ENCODE measurements at places on chromosomes 1 and 21. TPM values are rescaled to one million over a fixed set of nuclear protein-coding genes. Genes with fewer than 3 reads are reported as not detected.

DNA sequence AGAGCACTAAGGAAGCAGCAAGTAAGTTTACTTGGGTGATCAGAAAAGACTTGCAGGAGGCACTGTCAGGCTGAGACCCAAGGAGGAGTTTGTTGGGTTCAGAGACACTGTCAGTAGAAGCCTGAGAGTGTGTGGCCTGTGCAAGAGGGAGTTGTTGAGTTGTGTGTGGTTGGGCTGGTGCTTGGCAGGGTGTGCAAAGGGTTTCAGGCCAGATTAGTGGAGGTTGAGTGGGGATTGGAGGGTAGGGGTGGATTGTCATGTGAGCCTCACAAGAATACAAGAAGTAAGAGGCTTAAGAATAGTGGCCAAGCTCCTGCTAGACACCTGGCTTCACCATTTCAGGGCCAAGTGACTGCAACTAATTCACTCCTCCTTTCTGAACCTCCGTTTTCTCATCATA is 8.9 kb upstream of the KIF21B start:
- DNase-seq, result no peak

The DENND2D gene
- 275 TPM for total RNA-seq

The CD5L gene
- total RNA-seq, result not detected

The GBP3 gene
- total RNA-seq, result 18.9 TPM

The PPCS gene
- 36.2 TPM for total RNA-seq

GRCh38 chr21:33824156-33824941 is 91.3 kb downstream of the ATP5PO start:
- DNase-seq, result no peak

DNA sequence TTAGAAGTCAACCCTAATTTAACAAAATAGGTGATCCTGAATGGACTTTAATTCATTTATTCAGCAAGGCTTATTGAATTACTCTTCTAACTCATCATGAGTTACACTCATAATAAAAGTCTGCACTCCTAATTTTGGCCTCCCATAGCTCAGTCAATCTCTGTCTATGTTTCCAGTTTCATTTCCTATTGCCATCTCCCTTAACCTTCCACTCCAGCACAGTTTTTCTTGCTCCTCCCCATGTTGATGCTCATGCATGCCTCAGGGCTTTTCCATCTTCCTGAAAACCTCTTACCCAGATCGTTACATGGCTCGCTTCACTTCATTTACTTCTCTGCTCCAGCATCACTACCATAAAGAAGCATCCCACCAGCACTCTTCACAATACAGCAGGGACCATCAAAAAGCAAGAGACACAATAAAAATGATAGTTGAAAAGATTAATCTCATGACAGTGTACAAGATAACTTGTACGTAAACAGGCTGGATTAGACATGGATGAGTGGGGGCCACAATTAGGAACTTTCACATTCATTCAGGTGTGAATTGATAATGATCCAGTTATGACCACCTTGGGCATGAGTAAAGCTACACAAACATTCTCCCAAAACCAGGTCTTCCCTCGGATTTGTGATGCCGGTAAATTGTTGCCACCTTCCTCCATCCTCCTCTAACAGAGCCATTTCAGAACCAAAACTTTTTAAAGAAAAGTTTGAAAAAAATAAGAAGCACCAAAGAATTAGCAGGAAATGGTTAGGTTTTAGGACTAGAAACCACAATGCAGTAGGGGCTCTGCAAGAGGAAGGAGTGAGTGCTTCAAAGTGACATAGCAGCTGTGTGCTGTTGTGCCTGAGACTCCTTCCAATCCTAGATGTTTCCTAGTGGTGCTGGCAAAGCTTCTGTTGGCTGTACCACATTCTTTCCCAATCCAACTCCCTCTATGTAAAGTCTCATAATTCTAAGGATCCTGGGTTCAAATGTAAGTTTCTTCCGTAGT is 89.8 kb downstream of the OLFML2B start:
- peak; percentile 40 for DNase-seq

The USH2A gene
- total RNA-seq, result not detected

DNA sequence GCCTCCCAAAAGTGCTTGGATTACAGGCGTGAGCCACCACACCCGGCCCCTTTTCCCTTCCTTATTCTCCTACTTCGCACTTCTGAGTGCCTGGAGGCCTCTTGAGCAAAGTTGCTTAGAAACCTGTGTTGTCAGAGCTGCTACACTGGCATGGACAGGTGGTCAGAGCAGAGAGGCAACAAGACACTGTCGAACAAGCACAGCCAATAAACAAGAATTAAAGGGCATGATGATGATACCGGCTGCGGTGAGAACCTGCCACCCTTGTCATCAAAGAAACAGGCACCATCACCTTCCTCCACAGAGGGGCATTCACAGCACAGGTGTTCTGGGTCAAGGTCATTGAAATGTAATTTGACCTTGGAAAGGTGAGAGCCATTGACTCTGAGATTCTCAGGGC is 23.3 kb downstream of the STUM start:
- no peak for DNase-seq

DNA sequence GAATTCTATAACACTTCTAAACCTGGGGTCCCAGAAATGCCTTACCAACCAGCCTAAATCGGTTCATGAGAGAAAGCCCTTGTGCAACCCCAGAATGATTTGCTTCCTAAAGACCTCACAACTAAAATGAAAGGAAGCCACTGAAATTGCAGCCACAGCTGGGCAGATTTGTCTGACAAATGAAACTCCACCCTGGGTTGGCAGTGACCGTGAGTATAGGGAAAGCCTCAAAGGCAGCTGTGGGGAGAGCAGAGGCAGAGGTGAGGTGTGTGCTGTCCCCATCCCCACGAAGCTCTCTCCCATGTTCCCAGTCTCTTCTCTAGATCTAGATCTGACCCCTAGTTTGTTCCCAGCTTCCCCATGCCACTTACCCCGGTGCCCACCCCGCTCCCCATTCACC is 23.1 kb downstream of the RHBDL2 start:
- no peak for DNase-seq

The FPGT gene
- total RNA-seq, result 8.6 TPM

The KIAA1614 gene
- total RNA-seq, result 0.21 TPM

The CLCNKB gene
- total RNA-seq, result not detected

- DNase-seq, result no peak
These were observed at the start of gene S100A3 for GRCh38 chr1:153548722-153549688. Gene S100A3 (minus strand): TSS chr1:153549258. CDS start chr1:153548485, 773 bp downstream.

GRCh38 chr1:78472851-78473496 is 17.8 kb upstream of the PTGFR start:
- DNase-seq, result no peak

DNA sequence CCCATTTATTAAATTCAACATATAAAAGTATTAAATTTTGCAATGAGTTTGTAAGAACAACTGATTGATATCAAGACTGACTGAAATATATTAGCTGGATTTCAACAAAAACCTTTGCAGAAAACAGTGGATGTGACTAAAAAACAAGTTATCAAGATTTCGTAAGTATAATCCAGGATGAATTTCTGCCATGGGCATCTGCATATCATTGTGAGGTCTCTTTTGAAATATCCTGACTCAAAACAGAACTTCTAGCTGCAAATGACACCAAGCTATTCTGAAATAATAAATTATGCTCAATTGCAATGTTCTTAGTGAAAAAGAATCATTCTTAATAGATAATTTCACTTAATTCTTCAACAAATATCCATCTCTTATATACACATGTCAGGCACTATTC is 52.6 kb downstream of the CD34 start:
- DNase-seq, result no peak

DNA sequence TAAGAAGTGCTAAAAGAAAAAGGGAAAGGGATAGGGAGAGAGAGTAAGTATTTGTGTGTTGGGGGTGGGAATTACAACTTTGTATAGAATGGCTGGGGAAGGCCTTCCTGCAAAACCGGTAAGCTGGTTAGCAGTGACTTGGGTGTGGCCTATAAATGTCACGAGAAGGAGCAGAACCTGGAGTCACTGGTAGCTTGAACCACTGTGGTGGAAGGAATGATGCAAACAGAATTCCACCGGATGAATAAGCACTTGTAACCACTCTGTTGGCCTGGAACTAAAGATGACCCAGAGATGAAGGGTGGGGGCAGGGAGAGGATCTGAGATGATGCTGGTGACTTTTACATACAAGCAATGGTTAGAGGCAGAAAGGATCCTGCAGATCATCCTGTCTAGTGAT is 8.9 kb downstream of the XKR8 start:
- no peak for DNase-seq

GRCh38 chr1:216688127-216688657 is 35.0 kb downstream of the ESRRG start:
- no peak for DNase-seq

GRCh38 chr1:210597555-210598134 is 268.9 kb downstream of the HHAT start:
- DNase-seq, result no peak

GRCh38 chr1:236009857-236010256 is 55.0 kb downstream of the NID1 start:
- DNase-seq, result no peak

- no peak for DNase-seq
These were observed 62.7 kb downstream of the CD34 start for GRCh38 chr1:207848234-207848633.

The DDR2 gene
- 0.08 TPM for total RNA-seq

The LRRC71 gene
- total RNA-seq, result not detected

DNA sequence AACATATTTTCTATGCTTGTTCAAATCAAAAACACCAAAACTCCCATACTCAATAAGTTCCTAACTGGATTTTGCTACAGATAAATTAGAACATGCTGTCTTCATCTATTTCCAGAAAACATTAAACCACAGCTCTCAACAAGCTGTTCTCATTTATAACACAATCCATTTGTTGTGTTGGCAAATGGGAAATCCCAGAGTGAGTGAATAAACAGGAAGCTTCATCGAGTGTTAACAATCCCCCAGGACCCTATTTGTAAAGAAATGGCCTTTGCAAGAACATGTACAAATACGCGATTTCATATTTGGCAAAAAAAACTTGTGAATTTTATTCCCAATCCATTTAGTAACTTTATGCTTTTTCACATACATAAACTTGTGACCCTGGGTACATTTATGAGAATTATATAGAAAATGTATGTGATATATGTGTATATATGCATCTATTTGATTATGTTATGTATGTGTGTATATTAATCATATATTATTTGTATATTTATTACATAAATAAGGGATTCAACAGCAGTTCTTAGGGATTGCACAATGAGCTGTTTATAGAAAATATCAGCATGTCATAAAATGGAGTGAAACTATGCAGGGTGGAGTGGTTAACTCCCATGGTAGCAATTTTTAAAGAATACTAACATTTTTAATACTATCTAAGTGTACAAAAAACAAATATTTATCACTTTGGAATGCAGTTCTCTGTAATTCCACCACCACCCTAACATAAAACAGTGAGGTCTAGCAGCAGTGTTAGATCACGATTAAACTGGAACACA is 160.0 kb downstream of the NEGR1 start:
- DNase-seq, result no peak

GRCh38 chr1:179984942-179985341 is 30.3 kb downstream of the CEP350 start:
- no peak for DNase-seq

- no peak for DNase-seq
These were observed 113.9 kb upstream of the USP24 start for GRCh38 chr1:55329091-55329490.

The METTL25B gene
- total RNA-seq, result 30.0 TPM

The PEF1 gene
- 58.0 TPM for total RNA-seq

- no peak for DNase-seq
These were observed 2.7 kb downstream of the IFNAR2 start for GRCh38 chr21:33232291-33233034.

DNA sequence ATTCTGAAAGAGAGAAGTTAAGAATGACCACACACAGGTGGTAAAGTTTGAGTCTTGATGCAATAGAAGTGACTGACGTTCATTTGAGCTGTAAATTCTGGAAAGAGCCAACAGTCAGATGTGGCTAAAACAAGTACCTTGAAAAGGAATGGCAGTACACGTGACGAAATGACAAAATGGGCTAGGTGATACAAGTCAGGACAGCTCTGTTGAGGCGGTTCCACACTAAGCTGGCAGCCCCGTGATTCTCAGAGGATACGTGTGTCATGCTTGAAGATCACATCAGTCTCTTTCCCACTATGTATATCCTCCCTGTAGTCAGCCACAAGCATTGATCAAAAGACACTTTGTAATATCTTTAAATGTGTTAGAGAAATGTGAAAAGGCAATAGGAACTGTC is 881.3 kb upstream of the ADGRL2 start:
- no peak for DNase-seq
